ENCODE measurements at places on chromosomes 13 and 19.

GRCh38 chr13:73262862-73263627, 204.2 kb downstream of the KLF5 start:
- DNase-seq = no peak

GRCh38 chr13:50720861-50721671, 122.4 kb downstream of the DLEU7 start:
- DNase-seq = peak; percentile 81

GRCh38 chr13:51298812-51299211, 40.7 kb upstream of the SERPINE3 start:
- DNase-seq = no peak

DNA sequence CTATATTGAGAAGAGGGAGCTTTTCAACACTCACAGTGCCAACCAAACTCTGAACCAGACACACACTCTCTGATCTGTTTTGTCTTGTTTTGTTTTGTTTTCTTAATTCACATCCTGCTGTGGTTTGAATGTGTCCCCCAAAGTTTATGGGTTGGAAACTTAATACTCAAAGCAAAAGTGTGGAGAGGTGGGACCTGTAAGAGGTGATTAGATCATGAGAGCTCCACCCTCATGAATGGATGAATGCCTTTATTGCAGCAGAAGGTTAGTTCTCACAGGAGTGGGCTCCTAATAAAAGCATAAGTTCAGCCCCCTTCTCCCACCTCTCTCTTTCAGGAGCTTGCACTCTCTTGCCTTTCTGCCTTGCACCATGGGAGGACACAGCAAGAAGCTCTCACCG, 957.1 kb downstream of the PCDH9 start:
- no peak for DNase-seq

GRCh38 chr13:96199315-96199714, 109.4 kb downstream of the HS6ST3 start:
- DNase-seq = no peak

GRCh38 chr19:16376649-16377048, 52.0 kb downstream of the KLF2 start:
- DNase-seq = no peak

DNA sequence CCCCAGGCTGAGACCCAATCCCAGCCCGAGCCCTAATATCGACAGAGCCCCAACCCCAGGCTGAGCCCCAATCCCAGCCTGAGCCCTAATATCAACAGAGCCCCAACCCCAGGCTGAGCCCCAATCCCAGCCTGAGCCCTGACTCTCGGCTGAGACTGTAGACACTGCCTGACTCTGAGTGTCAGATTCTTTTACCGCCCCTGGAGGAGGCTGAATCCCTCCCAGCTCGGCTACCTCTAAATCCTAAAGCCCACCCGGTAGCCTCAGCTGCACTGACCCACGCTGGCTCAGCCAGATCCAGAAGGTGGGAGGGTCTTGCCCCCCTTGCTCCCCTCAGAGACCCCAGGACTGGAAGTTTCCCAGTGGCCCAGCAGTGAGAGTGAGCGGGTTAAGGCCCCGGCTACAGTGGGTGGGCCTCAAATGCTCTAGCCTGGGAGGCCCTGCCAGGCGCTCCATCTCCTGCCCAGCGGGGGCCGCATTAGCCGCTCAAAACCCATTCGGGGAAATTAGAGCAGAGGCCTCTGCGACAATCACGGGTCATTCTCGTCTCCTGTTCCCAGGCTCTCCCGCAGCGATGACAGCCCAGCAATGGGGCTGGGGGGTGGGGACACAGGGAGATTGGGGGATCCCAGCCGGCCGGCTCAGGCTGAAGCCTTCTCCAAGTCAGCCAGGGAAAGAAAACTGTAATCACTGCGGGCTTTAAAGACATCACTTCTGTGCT, 43.8 kb downstream of the ZNRF4 start:
- DNase-seq = no peak

- no peak for DNase-seq
Observed at GRCh38 chr19:50601407-50602088, 33.3 kb upstream of the LRRC4B start.

DNA sequence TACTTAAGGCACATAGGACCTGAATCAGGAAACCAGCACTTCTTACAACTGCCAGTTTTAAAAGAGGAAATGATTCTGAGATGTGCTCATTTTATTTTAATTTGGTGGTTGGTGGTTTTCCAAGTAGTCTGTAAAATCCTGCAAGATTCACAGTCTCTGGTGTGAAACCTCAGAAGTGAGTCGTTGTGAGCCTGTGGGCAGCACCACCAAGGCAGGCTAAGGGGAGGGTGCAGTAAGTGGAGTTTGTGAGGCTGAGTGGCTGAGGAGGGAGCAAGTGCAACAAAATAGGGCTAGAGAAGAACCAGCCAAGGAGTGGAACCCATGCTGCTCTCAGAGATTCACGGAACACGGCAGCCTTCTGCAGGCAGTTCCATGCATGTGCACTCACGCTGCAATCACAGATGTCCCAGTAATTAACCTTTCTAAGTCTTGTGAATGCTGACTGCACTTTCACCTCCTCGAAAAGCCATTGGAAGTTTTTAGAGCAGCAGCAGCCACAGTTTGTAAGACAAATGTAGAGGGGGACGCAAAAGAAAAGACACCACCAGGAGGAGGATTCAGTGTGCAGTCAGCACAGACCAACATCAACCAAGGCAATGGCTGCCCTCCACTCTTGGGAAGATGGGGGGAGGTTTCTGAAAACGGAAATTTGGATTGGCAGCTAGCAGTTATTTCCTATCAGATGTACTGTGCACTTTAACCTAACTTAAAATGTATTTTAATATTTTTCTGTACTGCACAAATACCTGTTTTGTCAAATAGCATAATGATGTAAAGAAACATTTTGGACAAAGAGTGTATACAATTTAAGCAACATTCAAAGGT, 44.9 kb downstream of the ESD start:
- no peak for DNase-seq

- no peak for DNase-seq
Observed at GRCh38 chr13:25660996-25661395, 289.2 kb downstream of the ATP8A2 start.

DNA sequence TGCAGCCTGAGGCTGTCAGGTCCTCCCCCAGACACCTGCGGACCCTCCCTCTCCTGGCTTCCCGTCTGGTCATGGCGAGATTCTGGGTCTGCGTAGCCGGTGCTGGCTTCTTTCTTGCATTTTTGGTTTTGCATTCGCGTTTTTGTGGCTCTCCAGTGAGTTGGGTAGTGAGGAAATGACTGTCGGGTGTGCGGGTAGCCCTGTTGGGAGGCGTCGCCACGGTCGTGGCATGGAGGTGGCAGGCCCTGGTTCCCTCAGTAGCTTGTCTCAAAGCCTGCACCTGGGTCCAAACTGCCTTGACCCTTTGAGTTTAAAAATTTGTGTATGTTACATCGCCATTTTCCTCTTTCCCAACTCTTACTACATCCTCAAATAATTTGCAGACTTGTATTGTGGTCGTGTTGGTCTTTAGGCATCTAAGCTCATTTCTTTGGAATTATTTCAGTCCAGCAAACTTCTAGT, 344 bp downstream of the NHLRC3 start:
- DNase-seq = no peak

- no peak for DNase-seq
Observed at GRCh38 chr13:79448413-79448812, 32.5 kb upstream of the NDFIP2 start.

DNA sequence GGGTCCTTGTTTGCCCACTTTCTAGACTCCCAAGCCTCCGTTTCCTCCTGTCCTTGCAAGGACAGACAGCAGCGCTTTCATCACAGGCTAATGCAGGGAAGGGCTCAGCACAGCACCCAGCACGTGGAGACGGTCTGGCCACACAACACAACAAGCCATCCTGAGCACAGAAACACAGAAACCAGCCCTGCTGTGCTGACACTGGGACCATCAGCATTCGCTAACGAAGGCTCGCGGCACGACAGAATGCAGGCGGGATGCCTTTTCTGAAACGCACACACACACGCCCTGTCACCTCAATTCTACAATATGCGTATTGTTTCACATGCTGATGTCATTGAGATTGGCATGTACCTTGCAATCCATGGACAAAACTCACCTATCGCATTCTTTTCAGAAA, 12.9 kb downstream of the AKT2 start:
- DNase-seq = no peak

GRCh38 chr13:97273341-97273831, 51.3 kb downstream of the MBNL2 start:
- no peak for DNase-seq

- no peak for DNase-seq
Observed at GRCh38 chr13:113759525-113760137, 605 bp downstream of the TMEM255B start.

GRCh38 chr19:28026636-28027035, 1186.3 kb downstream of the UQCRFS1 start:
- no peak for DNase-seq

GRCh38 chr13:54183728-54184127, 1155.1 kb downstream of the OLFM4 start:
- no peak for DNase-seq

- no peak for DNase-seq
Observed at GRCh38 chr13:22210134-22210930, 539.5 kb downstream of the FGF9 start.

DNA sequence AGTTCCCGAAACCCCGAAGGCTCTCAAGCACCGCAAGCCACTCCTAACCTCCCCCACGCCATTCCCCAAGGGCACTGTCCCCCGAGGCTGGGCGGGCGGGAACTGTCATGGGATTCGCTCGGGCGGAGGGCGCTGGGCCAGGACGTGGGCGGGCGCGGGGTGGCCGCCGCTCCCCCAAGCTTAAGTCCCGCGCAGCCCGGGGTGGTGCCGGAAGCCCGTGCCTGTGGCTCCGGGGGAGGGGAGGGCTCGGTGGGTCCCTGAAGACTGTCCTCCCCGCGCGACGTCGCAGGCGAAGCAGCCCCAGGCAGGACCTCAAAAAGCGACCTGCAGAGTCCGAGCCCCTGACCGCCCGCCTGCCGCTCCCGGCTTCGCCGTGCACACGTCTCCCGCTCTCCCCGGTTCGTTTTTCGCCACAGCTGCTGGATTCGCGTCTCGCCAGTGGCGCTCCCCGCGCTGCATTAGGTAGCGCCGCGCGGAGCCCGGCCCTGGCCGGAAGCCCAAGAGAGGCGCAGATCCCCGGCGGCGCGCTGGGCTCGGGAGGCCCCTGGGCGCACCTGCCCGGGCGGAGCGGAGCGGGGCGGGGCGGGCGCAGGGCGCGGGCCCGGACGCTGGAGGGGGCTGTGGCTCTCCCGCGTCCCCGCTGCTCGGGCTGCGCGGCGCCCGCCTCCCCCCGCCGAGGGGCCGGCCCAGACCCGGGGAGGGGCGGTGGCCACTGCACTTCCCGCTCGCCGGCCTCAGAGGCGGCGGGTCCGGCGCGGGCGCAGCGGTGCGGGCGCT, at the start of gene FARP1:
Gene FARP1, plus strand, starts transcription at position 715 of the 777 bp plus-strand sequence. CDS start 70,149 bp downstream, outside the sequence.
- DNase-seq = no peak

GRCh38 chr13:99507054-99507453, 5.8 kb downstream of the TM9SF2 start:
- DNase-seq = no peak

- no peak for DNase-seq
Observed at GRCh38 chr13:75364131-75364713, 117.7 kb downstream of the TBC1D4 start.
